ENCODE measurements at places on chromosomes 3 and 15.

DNA sequence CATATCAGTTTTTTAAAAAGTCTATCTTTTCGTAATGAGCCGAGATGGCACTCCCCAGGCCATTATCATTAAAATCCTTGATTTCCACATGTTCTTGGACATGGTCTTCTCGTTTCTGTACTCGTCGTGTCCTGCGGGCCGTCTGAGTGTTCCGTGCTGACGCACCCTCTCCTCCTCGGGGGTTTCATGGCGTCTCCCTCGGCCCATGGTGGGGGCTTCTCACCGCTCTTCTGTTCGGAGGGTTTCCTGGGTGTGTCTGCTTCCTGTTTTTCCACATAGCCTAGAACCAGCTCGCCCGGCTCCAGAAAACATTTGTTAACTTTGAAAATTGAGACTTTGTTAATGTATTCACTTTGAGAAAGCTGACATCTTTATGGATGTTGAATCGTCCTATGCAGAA is 92.7 kb downstream of the VGLL4 start:
- DNase-seq = no peak

- no peak for DNase-seq
These were observed 48.1 kb downstream of the ACAP2 start for GRCh38 chr3:195394700-195395099.

DNA sequence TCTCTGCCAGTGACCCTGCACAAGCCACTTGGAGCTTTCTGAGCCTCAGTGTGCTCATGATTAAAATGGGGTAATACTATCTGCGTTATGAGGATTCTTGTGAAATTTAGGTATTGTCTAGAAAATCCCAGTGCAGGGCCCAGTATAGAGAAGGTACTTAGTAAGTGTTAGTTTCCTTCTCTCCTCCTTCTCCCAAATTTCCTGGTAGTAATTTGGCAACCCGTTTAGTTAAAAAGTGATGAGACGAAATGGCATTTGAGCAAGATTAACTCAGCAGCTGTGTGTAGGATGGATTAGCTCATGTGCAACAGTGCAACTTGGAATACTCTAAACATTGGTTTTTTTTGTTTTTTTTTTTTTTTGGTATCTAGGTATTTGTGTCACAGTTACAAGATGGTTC is 84.6 kb downstream of the SLCO3A1 start:
- DNase-seq = no peak

DNA sequence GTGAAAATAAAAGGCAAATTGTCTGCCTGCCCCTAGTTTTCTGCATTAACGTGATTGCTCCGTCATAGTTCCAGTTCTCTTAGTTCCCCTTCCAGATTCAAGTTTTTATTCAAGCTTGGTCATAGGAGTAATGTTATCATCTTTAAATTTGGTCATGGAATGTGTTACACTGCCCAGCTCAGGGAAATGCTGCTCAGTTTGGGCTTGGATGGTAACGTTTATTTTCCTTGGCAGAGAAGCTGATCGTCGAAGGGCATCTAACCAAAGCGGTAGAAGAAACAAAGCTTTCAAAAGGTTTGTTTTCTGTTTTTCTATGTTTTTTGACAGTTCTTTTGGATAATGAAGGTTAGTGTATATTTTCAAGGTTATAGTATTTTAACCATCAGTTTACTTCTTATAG is 118.4 kb upstream of the FLNB start:
- DNase-seq = no peak

DNA sequence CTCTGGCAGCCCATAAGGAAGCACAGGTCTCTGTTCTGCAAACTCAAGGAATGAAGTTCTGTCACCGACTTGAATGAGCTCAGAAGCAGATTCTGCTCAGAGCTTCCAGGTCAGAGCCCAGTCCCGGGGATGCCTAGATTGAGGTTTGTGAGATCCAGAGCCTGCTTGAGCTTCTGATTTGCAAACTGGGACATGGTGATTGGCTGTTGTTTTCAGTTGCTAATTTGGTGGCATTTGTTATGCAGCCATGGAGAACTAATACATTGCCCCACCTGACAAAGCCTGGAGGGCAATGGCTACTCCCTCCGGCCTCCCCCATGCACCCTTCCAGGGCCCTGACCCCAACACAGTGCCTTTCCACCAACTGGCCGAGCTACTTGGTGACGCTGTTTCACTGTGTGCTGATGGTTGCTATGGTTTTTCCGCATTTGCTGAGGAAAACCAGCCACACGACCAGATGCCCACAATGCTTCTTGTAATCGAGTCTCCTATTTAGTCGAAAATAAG is 379.5 kb upstream of the ATP10A start:
- no peak for DNase-seq

DNA sequence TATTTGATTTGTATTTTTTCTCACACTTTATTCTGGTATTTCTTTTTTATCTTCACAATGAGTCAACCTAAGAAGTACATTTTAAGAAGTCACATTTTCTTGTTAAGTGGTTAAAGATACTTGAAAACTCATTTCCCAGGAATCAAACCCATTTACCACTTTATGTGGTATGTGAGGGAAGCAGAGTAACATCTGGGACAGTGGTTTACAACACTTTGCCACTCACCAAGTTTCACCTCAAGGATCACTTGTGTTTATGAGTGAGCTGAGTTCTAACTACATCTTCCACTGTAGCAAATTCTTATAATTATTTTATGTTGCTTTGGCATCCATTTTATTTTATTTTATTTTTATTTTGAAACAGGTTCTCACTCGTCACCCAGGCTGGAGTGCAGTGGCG is 53.8 kb downstream of the IGSF11 start:
- no peak for DNase-seq
